ENCODE measurements at places on chromosomes 2 and 18.

GRCh38 chr2:2910259-2910658 is 467.4 kb downstream of the EIPR1 start:
- no peak for DNase-seq

- no peak for DNase-seq
Measured at GRCh38 chr2:233857511-233858141, 3.3 kb upstream of the HJURP start.

- no peak for DNase-seq
Measured at GRCh38 chr2:13104723-13105122, 388.0 kb downstream of the TRIB2 start.

DNA sequence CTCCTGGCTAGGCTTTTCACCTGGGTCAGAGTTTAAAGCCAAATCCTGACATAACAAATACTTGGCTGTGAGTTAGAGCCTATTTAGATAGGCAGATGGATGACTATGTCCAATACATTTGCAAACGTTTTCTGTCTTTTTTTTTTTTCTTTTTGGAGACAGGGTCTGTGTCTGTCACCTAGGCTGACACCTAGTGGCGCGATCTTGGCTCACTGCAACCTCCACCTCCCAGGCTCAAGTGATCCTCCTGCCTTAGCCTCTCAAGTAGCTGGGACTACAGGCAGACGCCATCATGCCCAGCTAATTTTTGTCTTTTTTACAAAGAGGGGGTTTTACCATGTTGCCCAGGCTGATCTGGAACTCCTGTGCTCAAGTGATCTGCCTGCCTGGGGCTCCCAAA is 124.8 kb downstream of the DYM start:
- no peak for DNase-seq

- DNase-seq: no peak
Measured at GRCh38 chr18:43777636-43778304, 500.5 kb upstream of the SYT4 start.

- no peak for DNase-seq
Measured at GRCh38 chr2:142724186-142724585, 153.3 kb upstream of the KYNU start.
